Aorta (tissue), 5 donors: ENCODE measurements at places on chromosomes 6 and 20. TPM values are rescaled to one million over a fixed set of nuclear protein-coding genes. Genes with fewer than 3 reads are reported as not detected.

Gene TP53TG5
- total RNA-seq, result 0.66 TPM

Gene RAB44
- 0.66 TPM for total RNA-seq

Gene PPP1R16B
- total RNA-seq, result 17.6 TPM

Gene C6orf15
- total RNA-seq, result not detected
